ENCODE measurements at places on chromosomes 5 and 9.

- no peak for DNase-seq
Measured at GRCh38 chr9:3036333-3036700, 192.4 kb upstream of the PUM3 start.

GRCh38 chr5:113723021-113723420 is 209.5 kb downstream of the YTHDC2 start:
- DNase-seq, result no peak

DNA sequence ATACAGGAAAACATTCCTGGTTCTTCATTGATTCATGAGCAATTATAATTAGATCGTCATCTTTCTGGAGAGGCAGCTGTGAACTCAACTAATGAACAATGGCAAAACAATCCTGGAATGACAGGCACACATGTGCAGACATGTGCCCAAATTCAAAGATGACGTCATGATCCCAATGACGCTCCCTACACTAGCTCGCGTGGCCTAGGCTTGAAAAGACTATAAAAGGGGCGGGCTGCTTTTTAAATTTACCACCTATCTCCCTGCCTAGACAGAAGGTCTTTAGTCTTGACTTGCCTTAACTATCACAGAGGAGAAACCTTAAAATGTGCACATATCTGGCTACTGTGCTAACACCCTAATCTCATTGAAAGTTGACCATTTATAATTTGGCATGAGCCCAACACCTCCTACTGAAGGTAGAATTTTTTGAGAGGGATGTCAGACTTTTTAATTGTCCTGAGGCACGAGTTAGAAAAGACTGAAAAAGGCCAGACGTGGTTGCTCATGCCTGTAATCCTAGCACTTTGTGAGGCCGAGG is 88.2 kb downstream of the PRRT1B start:
- DNase-seq, result peak; percentile 4

DNA sequence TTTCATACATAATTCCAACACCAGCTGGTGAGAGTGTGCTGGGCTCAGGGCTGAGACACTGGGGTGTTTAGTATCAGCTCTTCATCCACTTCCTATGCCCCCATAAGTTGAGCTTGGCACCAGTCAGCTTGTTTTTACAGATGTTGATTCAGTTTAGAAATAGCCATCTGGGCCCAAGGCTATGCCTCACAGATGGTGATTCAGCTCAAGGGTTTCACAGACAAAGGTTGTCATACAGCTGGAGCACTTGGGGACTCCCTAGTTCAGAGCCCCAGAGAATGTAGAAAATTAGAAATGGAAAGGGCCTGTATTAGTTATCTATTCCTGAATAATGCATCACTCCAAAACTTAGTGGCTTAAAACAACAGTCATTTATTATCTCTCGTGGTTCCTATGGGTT is 10.3 kb upstream of the CRHBP start:
- DNase-seq, result no peak

GRCh38 chr5:9692576-9692975 is 62.4 kb upstream of the TAS2R1 start:
- DNase-seq, result no peak

GRCh38 chr9:84235511-84235910 is 105.0 kb downstream of the SLC28A3 start:
- DNase-seq, result no peak

- no peak for DNase-seq
Measured at GRCh38 chr5:68370196-68370595, 154.6 kb downstream of the PIK3R1 start.
